Mucosa of descending colon (tissue), 3 donors: ENCODE measurements at places on chromosomes 6 and 20. TPM values are rescaled to one million over a fixed set of nuclear protein-coding genes. Genes with fewer than 3 reads are reported as not detected.

DNA sequence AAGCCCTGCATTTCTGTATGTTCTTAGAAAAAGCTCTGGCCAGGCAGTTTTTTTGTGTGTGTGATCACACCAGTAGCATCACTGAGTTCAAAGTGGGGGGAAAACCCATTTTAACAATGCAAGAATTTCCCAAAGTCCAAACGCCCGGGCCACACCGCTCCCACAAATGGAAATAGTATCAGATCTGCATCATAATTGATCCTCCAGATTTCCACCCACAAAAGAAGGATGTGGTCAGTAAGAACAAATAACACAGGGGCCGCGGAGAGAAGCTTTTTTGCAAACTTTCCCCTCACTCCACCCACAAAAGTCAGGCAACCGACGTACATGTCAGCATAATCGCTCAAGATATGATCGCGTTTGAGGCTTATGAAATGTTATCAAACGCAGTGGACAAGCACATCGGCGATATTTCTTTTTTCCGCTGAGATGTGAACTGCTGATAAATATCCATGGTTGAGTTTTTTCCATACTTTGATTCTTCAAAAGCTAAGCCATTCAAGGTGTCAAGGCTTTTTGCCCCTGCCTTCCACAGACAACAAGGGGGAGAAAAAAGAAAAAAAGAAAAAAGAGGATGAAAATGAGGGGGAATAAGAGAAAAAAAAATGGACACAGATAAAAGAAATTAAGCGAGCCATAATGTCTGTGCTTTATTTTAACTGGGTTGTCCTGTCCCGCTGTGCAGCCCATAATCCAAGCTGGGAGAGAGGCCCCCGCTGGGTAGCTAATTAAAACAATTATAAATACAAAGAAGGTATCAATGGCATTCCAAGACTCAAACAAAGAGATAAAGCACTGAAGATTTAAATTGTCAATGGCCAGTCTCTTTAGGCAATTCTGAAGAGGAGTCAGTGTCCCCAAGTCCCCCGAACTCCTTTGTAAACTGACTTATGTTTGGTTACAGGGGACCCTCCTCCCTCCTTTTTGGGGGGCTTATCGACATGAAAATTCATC is 143.5 kb downstream of the ZFP64 start:
- no peak for DNase-seq

DNA sequence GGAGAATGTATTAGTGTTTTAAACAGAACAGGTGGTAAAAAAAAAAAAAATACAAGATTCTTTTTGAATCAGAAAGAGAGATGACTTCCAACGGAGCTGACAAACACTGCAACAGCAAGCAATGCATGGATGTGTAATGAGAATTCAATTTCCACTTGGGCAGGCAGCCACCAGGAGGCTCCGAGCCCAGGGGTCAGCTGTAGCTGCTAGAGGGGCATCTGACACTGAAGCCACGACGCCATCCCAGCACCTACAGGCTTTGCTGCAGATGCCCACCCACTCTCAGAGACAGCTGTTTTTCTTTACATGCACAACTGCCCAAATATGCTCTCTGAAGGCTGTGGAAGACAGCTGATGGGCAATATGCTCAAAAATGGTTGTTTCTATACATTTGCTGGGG is 75.4 kb downstream of the ELOVL5 start:
- DNase-seq = no peak

RRAGD gene
- 3.2 TPM for total RNA-seq

POU5F1 gene
- total RNA-seq = 5.8 TPM

DNA sequence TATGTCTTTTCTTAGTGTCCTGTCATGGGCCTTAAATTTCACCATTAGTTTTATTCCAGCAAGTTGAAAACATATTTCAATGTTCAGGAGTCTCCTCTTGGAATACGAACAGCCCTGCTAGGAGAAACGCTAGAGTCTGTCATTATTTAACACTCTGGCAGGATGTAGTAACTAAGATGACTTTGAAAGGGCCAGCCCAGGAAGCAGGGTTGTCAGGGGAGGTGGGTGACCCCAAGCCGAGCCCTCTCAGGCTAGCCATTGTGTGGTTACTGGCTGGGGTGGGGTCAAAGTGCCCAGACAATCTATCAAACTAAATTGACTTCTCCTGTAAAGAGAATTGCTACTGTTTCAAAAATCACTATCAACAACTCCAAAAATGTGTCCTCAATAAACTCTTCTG is 67.8 kb downstream of the LY86 start:
- DNase-seq = no peak

- DNase-seq = peak; percentile 63
Observed at GRCh38 chr6:168035661-168036545, 38.4 kb downstream of the KIF25 start.

KCNK5 gene
- total RNA-seq = 33.6 TPM

DNA sequence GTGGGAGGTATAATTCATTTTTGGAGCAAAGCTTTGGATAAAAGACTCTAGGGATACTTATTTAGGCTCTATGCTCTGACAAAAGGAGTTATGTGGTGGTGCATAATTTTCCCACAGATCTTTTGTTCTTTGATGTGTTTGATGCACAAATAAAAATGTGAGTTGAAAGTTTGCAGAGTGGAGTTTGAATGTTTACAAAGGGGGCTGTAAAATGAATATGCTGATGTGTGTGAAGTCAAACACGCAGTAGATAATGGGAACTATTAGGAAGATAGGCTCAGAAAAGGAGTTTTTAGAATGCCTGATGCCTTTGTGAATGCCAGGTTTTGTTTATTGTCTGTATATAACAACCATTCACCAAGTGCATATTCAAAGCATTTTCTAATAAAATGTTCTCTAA is 545.0 kb upstream of the EPHA7 start:
- DNase-seq = no peak

DSP gene
- 177 TPM for total RNA-seq

DNA sequence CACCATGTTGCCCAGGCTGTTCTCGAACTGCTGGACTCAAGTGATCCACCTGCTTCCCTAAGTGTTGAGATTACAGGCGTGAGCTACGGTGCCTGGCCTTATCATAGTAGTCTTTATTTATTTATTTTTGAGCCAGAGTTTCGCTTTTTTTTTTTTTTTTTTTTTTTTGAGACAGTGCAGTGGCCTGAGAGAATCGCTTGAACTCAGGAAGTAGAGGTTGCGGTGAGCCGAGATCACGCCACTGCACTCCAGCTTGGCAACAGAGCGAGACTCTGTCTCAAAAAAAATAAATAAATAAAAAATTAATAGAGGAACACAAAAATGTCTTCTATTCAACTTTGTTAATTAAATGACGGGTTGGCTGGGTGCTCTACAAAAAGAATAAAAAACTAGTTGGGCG is 12.9 kb downstream of the MAPRE1 start:
- DNase-seq = no peak

ADGRF5 gene
- total RNA-seq = 1.9 TPM

GRCh38 chr6:53506872-53507271 is 38.0 kb downstream of the GCLC start:
- DNase-seq = no peak

DNA sequence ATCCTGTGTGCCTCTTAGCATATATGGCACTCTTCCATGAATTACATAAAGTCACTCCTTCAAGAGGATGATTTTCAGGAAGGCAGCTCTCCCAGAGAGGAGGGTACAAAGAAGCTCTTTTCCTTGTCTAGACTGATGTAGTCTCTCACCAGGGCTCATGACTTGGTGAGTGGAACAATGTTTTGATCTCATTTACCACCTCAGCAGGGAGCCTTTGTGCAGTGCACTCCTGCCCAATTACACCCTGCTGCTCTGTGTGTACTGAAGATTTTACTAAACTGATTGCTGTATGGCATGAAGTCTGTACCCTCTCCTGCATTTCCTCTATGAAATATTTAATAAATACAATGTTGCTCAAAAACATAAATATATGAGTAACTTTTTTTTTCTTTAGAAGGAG is 598.3 kb upstream of the HS3ST5 start:
- no peak for DNase-seq

DNA sequence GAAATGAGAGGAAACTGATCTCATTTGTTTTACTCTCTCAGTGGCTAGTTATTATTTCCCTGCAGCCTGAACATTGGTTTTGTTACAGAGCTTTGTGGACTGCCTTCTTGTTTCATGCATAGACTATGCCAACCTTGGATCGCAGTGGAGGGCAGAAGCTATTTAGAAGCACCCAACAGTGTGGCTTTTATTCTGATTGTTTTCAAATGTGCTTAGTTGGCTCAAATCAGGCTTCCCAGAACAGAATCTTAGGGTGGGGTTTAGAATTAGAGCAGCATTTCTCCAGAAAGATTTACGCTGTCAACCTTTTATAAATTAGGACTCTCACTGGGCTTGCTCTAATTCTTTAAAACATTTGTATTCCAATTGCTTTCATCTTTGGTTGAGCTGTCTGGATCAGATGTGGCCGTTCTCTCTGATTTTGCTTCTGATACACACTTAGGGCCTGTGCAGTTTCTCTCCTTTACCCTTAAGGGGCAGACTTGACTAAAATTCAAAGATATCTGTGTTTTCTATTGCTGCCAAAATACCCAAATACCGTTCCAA is 210.3 kb downstream of the BCKDHB start:
- no peak for DNase-seq

DNA sequence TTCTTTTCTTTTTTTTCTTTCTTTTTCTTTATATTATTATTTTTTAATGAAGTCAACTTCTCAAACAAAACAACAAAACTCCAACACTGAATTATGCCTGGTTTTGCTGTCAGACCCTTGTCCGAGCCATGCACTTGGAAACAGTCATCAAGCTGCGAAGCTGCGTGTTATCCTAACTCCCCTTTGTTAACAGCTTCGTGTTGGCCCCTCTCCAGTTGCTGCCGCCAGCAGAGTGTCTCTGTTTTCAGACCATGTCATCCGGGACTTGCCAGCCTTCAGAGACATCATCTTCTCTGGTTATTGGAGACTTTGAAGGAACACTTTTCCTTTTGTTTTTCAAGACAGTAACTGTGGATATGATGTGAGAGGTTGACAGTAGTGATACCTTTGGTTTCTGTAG is 83.1 kb downstream of the TRMT11 start:
- no peak for DNase-seq

PREX1 gene
- 13.5 TPM for total RNA-seq

SLC16A10 gene
- total RNA-seq = 1.4 TPM

CUTA gene
- 151 TPM for total RNA-seq

DNA sequence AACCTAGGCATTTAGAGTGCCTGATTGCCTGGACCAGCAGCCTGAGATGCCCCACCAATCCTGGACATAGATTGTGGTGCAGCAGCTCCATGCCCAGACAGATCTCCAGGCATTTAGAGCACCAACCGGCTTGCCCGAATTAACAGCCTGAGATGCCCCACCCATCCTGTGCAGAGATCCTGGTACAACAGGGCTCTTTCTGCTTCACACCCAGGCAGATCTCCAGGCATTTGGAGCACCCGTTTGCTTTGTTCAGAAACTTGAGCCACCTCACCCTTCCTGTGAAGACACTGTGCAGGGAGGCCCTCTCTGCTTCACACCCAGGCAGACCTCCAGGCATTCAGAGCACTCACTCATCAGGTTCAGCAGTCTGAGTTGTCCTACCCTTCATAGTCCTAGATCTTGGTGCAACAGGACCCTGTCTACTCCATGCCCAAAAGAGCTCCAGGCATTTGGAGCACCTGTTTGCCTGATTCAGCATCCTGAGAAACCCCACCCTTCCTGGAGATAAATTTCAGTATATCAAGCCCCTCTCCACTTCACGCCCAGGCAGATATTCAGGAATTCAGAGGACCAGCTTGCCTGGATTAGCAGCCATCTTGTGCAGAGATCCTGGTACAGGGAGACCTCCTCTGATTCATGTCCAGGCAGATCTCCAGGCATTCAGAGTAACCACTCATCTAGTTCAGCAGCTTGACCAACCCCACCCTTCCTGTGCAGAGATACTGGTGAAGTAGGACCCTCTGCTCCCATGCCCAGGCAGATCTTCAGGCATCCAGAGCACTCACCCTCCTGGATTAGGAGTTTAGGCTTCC is 189.2 kb upstream of the FERMT1 start:
- no peak for DNase-seq

DNA sequence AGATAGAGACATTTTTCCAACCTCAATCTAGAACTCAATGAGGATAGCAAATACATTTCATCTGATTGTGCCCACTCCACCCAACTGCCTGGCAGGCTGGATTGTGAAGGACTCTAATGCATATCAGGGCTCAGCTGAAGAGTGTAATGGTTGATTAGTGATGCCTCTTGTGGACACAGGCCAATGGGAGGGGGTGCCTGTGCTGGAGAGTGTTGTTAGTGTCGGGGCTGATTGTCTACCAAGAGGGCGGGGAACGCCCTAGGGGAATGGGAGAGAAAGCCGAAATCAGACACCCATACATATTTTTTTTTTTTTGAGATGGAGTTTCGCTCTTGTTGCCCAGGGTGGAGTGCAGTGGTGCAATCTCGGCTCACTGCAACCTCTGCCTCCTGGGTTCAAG is 103.7 kb upstream of the SALL4 start:
- DNase-seq = no peak

SAMD3 gene
- 1.7 TPM for total RNA-seq
